ENCODE measurements at places on chromosomes 3 and 15.

- DNase-seq = no peak
These were observed 332.0 kb upstream of the GRM7 start for GRCh38 chr3:6528951-6529350.

- DNase-seq = no peak
These were observed 32.5 kb downstream of the RFTN1 start for GRCh38 chr3:16480861-16481545.

- no peak for DNase-seq
These were observed 20.0 kb downstream of the SHF start for GRCh38 chr15:45167631-45168205.

GRCh38 chr15:92864127-92864814 is 35.9 kb upstream of the CHD2 start:
- no peak for DNase-seq
